ENCODE measurements at places on chromosomes 5 and 9.

- DNase-seq, result no peak
Observed at GRCh38 chr5:3214838-3215374, 380.7 kb upstream of the IRX1 start.

DNA sequence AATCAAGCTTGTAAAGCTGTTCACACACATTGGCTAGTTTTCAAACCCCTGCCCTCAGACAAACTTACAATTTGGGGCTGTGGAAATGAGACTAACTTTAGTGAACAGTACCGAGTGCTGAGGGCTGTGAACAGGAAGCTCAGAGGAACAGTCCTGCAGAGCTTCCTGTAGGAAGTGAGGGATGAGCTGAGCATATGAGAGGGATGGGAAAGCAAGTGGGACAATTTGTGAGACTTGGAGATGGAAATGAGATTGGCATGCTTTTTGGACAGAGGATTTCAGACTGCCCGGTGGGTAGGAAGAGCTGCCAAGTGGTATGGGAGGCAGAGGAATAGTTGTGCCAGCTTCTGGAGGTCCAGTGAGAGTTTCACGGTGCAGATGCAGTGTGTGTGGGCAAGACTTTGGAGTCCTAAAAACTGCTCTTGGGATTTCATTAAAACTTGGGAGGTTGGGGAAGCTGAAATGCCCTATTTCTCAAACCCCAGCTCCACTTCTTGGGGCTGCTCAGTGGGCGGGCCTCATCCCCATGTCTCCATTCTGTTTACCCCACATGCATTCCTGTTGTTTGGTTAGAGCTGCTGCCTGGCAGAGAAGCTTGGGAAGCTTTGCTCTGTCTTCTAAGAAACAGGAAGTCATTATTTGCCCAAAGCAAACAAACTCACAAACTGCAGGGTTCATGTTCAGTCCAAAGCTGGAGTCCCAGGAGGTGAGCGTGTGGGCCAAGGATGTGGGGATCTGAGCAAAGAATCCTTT lies 267.5 kb downstream of the ZSWIM6 start:
- DNase-seq, result no peak

- DNase-seq, result no peak
Observed at GRCh38 chr5:132491368-132492364, 1.1 kb upstream of the IRF1 start.

DNA sequence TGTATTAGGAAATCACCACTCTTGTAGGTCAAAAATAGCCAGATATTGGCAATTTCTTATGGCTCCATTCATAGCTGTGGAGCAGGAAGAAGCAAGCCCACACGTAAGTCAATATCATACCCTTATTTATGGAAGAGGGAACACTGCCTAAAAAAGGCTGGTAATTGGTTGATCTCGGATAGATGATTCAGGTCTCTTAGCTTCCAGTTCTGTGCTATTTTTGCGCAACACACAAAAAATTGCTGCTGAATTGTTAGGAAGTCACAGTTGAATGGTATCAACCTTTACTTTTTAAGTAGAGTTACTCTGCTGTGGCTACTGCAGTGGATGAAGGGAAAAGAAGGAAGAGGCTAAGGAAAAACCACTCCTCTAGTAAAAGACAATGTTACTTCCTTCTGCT lies 168.8 kb downstream of the ARHGAP26 start:
- no peak for DNase-seq

DNA sequence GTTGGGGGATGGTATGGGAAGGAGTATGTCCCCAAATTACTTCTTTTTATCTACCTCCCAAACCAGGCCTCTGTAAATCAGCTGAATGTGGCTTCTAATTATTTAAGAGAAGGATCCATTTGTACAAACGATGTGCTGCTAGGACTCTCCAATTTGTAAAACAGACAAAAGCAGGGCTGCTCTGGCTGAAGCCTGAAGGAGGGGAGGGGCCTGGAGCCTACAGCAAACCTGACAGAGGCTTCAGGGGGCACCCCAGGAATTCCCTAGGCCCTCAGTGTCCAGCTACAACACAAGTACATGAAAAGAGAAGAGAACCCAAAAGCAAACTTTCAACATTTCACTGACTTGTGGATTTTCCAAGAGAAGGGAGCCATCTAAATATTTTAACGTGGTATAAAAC lies 939.4 kb upstream of the DMAC1 start:
- no peak for DNase-seq

GRCh38 chr5:107294211-107294550 lies 376.6 kb downstream of the EFNA5 start:
- no peak for DNase-seq

DNA sequence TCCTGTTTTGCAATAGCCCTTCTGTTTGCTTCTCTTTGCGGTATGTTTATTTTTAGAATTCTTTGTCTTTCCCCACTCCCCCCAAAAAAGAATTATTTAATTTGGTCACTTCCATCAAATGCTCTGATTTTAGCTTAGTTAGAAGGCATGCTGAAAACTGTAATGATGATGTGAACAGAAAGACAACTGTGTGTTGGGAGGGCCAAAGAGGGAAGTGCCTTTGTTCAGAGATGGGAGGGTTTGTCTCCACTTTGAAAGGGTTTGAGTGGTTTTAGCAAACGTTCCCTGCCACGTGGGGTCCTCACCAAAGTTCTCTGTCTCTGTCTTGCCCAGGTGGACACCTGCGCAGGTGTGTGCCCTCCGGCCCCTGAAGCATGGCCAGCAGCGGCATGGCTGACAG lies 41.9 kb downstream of the SYK start:
- no peak for DNase-seq

DNA sequence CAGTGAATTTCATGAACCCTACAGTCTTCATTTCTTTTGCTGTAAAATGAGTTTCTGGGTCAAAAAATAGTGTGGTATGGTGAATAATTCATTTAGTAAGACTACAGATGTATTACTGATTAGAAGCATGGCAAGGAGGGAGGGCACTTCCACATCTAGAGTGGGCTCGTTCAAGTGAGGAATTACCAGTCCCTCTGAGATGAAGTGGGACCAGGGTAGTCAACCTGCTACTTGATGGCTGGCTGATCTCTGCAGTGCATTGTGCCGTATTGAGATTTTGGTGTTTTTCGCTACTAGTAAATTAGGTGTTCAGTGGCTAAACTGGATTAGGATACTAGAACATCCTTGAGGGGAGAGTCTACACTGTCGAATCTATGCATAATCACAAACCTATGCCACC lies 10.8 kb downstream of the CDC37L1 start:
- no peak for DNase-seq

DNA sequence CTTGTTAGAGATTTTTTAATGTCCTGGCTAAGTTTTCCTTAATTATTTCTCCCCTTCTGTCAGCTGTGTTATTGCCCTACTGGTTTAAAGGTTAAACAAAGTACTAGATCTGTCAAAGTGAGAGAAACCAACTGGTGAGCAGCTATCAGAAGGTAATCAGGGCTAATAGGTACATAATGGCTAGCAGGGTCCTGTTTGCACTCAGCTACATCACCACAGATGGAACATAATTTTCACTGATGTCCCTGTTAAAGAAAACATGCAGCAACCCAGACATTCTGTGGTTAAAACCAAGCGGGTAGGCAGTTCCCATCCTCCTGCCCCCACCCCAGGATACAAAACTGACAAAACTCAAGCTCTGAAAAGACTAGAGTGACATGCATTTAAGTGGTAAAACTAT lies 473.9 kb downstream of the NR2F1-AS1 start:
- no peak for DNase-seq

DNA sequence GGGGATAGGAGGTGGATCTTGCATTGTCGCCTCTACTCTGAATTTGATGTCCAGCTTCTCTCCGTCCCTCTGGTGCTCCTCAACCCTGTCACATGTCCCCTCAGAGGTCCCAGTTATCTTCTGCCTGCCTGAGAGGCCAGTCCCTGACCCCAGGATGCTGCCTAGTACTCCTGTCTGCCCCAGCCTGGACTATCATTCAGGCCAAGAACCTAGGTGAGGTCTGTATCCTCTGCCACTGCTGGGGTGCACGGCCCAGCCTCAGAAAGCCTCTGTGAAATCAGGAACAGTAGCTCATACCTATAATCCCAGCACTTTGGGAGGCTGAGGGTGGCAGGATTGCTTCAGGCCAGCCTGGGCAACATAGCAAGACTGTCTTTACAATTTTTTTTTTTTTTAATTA lies 8.6 kb downstream of the SPINK4 start:
- no peak for DNase-seq

DNA sequence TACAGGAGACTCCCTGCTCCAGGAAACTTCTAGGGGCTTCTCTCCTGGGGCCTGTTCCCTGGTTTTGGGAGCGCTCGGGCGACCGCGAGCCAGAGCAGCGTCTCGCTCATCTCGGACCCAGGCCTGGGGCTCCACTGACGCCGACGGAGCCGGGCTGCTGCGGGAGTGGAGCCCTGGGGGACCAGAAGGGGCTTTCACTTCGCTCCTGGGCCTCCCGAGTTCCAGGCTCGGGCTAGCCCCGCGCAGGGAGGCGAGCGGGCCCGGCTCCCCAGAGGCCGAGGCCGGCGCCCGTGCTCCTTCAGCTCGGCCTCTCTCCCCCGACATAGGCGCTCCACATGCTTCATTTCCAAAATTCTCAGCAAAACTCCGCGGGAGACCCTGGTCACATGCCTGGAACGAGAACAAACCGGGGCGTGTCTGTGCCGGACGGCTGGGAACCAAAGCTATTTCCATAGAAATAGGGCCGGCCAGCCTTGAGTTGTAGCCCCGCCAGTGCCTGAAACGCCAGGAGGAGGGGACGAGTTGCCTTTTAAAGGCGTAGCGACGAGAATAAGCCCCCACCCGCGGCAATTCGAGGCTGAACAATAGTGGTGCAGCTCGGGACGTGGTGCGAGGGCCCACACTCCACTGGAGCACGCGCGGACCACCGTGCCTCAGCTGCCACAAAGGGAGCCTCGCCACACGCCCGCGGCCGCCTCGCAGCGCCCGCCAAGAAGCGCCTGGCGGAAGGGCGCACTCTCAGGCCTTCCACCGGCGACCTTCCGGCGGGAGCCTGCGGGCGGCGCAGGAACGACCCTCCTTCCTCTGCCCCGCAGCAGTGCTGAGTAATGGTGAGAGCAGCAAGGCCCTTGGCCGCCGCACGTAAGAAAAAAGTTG lies 1.1 kb upstream of the G3BP1 start:
- DNase-seq, result no peak

DNA sequence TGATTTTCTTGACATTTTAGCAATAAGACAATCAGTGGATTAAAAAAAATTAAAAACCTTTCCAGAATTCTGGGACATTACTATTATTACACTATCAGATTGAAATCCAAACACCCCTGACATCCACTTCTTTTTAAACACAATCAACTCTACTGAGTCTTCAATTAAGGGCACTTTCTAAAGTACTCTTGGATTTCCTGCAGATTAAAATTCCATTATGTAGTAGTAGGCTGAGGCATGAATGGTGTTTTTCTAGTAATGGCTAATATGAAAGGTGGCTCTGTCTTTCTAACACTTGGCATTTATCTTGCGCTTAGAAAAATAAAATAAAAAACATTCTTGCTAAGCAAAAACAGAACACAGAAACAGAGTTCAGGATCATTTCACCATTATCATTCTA lies 107.8 kb downstream of the OXCT1 start:
- no peak for DNase-seq

DNA sequence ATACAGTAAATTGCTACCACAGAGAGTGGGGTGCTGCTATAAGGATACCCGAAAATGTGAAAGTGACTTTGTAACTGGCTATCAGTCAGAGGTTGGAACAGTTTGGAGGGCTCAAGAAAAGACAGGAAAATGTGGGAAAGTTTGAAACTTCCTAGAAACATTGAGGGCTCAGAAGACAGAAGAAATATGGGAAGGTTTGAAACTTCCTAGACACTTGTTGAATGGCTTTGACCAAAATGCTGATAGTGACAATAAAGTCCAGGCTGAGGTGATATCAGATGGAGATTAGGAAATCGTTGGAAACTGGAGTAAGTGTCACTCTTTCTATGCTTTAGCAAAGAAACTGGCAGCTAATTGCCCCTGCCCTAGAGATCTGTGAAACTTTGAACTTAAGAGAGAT lies 1158.6 kb upstream of the CDH6 start:
- no peak for DNase-seq

DNA sequence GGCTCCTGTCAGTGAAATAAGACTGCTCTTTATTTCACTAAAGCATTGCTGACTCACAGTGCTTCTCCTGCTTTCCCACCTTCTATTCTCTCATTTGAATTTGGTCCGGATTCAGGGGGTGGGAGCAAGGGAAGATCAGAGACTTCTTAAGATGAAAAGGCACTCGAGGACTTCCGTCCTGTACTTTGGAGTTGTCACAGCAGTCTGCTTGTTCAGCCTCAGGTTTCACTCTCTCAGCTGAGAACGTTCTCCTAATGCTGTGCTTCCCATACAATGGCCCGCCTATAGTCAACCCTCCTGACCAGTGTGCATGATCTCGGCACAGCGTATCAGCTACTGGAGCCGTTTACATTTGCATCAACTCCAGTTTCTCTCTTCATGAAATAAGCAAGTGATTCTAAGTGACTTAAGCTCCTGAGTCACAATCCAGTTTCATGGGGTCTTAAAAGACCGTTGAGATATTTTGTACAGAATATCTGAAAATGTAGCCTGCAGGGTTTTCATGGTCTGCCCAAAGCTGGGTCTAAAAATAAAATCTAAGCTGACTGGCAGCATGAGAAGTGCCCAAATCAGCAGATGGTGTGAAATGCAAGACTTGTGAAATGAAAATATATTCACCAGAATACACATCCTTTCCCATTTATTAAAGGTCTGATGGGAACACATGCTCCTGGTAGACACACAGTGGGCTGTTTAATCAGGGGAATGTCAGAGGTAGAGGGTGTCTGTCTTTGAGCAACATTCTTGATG lies 145.0 kb downstream of the ADCY2 start:
- no peak for DNase-seq

All from activated CD4-positive, alpha-beta T cell treated with anti-CD3 and anti-CD28 coated beads for 24 hours (primary cell).